Inflammatory macrophage treated with lipopolysaccharide for 4 hours (primary cell): ENCODE measurements at places on chromosomes 6 and 20.
A peak's percentile ranks its signal among the peaks of the same experiment; 100 is the strongest.

GRCh38 chr20:60700728-60701127 is 551.3 kb upstream of the CDH4 start:
- DNase-seq, result no peak

DNA sequence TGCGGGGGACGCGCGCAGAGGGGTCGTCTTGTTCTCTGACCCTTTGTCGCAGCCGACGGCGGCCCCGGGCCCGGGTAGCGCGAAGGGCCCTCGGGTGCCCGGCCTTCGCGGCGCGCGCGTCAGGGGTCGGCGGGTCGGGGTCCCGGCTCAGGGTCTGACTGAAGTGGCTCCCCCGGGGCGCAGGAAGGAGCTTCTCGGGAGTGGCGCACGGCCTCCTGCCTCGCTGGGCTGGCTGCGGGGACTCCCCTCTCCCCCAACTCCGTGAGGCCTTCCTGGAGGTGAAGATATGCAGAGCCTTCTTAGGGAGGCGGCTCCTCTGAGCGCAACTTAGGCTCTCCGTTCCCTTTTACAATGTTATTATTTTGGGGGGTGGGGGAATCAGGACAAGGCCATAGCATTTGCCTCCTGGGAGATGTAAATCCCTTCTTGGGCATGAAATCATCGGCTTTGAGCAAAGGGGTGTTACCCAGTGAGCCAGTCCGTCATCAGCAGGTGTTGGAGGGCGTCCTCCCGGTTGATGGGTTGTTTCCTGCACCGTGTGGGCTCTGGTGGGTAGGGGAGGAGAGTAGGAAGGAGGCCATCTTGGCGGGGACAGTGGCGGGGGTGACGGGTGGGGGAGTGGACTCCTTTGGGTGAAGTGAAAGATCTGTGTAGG is 523 bp downstream of the CDS2 start:
- DNase-seq, result peak; percentile 66

DNA sequence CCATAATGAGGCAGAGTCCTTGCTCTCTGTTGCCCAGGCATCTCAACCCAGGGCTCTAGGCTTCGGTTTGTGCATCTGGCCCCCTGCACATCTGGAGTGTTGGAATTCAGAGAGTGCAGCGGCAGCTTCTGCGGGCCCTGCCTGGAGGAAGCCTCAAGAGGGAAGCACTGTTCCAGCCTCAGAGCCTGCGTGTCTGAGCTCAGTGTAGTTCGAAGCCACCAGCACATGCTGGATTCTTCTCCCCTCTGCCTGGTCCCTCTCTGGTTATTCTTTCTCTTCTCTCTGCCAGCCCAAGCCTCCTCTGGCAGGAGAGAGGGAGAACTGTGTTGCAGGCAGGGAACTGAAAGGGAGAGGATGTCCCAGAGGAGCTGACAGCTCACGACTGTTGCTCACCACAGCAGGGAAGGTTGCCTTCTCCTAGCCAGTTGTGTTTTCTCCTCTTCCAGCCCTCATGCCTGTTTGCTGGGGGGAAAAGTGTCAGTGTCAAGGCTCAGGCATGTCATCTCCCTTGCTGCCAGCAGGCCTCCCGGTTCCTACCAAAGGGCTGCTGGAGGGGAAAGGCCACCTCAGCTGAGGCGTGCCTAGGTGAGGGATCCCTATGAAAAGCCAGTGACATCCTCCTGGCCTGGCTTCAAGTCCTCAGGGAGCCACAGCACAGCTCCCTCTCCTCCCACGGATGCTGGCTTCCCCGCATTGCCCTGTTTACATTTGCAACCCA is 126.0 kb upstream of the LRFN2 start:
- DNase-seq, result no peak

- no peak for DNase-seq
Observed at GRCh38 chr6:40963019-40963418, 76.0 kb downstream of the UNC5CL start.

DNA sequence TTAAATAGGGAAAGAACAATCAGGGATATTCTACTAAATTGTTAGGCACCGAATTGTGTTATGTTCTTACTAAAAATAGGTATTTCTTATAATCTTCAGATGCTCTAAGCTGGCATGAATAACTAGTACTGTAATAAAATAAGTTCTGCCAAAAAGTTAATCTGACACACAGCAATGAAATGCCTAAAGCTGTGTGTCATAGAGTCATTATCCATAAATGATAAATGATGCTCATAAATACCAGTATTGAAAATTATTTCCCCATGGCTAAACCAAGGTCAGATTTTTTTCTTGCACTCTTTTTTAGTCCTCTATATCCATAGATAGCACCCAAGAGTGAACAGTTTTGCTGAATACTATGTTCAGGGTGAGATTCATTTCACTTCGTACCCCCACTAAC is 11.7 kb upstream of the PRIM2 start:
- no peak for DNase-seq

DNA sequence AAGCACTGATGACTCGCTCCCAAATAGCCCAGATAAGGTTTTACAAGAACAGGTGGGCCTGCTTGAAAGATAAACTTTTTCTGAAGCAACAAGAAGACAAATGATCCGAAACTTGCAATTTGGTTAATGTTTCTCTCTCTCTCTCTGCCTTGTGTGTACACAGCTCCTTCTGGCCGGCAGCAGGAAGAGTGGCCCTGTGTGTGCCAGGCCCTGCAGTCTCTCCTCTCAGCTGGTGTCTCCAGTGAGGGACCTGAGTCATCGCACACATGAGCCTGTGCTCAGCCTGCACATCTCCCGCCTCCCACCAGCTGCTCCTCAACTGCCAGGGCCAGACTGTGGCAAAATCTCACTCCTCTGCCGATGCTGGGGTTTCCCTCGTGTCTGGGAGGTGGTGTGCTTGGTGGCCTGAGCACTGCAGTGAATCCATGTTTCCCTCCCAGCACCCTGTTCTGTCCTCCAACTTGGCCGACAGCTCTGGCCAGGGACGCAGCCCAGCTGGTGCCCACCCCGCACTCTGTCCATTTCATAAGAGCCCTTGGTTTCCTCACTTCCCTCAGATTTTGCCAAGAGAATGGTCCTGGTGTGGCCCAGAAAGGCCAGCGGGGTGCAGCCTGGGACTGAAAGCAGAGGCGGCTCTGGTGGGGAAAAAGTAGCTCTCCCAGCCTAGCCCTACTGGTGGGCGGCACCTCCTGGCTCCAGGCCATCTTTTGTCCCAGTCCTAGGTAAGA is 49.4 kb downstream of the ERMARD start:
- DNase-seq, result peak; percentile 2

DNA sequence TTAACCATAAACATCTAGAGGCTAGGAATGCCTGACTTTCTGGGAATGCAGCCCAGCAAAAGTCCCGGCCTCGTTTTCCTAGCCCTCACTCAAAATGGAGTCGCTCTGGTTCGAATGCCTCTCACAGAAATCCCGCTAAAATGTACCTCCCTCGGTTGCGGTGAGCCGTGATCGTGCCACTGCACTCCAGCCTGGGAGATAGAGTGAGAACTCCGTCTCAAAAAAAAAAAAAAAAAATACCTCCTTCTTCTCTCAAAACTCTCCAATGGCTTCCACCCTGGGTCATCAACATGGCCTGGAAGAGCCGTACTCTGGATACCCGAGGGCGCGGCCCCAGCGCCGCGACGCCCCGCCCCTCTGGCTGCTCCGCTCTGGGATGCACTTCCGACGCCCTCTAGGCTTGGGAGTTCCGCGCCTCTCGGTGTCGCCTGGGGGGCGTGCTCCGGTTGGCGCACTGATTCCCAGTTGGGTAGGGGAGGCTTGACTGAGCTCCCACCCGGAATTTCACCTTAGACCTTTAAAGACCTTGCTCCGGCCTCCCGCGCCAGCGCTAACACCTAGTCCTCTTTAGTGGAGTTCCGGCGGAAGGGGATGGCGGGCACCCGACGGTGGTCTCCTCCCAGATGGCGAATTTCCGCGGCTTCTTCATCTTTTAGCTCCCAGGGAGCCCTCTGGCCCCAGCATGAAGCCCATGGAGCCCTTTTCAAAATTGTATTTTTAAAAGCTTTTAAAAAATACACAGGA is 12.3 kb downstream of the HMGN4 start:
- DNase-seq, result peak; percentile 65
